ENCODE measurements at places on chromosomes 6 and 20.

DNA sequence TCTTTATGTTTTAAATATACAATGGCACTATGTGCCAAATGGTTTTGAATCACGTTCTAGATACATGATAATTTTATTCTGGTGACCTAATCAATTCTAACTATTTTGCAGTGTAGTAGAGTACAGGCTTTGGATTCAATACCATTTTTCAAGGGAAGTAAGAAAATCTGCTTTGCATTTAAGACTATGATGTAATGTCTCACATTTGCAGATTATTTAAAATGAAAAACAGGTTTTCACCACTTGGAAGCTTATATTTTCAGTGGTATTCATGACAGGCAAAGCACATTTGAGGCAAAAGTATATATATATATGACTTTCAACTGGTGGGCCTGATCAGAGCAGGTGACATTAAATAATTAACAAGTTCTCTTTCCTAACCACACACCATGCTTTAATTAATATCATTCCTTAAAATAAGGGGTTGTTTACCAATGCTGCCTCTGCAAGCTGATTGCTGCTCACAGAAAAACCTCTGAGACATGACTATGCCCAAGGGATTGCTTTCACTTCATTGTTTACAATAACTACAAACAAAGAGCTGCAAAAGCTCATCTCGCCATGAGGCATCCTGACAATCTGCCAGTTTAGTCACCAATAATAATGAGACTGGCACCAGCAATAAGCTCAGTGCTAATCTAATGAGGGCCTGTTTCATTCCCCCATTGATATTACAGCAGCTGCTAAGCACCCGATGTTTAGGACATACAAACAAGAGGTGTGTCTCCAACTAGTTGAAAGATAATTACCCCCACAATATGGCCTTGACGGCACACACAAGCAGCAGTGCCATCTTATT lies 1176.0 kb upstream of the GJE1 start:
- no peaks in the 10 kb centered on the region for H3K4me1 ChIP-seq
- H3K36me3 ChIP-seq = no peaks in the 10 kb centered on the region
- H3K4me3 ChIP-seq = no peak overlapping the region
- H3K27ac ChIP-seq = no peak overlapping the region
- DNase-seq = no peak

GRCh38 chr6:144155529-144155928 lies 5.2 kb downstream of the STX11 start:
- no peak overlapping the region for H3K4me3 ChIP-seq
- peaks cover 86% of the 10 kb centered on the region for H3K36me3 ChIP-seq
- DNase-seq = no peak
- H3K27ac ChIP-seq = peak overlapping the region; percentile 27

DNA sequence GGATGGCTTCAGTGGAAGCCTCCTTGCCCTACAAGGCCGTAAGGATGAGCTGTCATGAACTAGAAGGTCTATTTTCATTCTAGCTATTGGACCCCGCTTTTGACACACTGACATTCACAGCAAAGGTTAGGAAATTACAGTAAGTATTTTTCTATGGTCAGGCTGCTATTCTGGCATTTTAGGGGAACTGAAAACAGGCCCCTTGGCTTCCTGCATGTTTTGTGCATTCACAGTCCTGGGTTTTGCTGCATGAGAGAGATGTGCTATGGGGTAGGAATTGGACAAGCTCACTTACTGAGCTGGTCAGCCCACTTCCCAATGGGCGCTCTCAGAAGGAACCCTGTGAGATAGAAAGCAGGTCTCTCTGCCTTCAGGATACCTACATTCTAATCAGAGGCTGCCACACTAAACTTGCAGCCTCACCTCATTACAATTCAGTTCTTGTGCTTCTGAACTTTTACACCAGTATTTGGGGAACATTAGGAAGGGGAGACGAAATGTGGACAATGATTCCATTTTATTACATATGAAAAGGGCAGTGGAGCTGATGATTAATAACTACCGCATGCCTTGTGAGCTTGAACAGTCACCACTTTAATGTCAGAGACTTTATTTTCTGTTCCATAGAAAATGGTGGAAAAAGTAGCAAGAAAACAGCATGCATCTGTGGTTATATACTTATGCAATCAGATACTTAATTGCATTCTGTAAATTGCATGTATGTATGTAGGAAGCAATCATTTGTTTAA lies 86.6 kb upstream of the TAB2 start:
- H3K36me3 ChIP-seq = no peaks in the 10 kb centered on the region
- peaks cover 53% of the 10 kb centered on the region for H3K4me1 ChIP-seq
- H3K27ac ChIP-seq = no peak overlapping the region
- H3K27me3 ChIP-seq = no peaks in the 10 kb centered on the region

GRCh38 chr6:36839749-36840431 lies 646 bp upstream of the CPNE5 start:
- peaks cover 13% of the 10 kb centered on the region for H3K4me1 ChIP-seq
- DNase-seq = peak; percentile 58
- H3K36me3 ChIP-seq = no peaks in the 10 kb centered on the region
- H3K27ac ChIP-seq = no peak overlapping the region

GRCh38 chr6:2957696-2958330 lies 13.6 kb downstream of the SERPINB6 start:
- H3K4me3 ChIP-seq = no peak overlapping the region
- H3K27me3 ChIP-seq = no peaks in the 10 kb centered on the region
- DNase-seq = no peak
- H3K36me3 ChIP-seq = peaks cover 17% of the 10 kb centered on the region
- peaks cover 1% of the 10 kb centered on the region for H3K4me1 ChIP-seq

DNA sequence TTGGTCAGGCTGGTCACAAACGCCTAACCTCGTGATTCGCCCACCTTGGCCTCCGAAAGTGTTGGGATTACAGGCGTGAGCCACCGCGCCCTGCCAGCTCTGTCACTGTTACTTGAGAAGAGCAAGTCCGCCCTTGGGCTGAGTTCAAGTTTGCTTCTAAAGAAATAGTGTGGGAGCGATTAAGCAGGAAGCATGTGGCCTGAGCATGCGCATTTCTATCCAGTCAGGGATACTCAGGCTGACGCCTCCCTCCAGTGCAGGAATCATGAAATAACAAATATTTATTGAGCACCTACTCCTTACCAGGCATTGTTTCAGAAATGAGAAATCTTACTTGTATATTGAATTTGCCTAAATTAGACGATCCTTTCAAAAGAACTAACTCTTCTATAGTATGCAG lies 166.2 kb downstream of the EDN1 start:
- no peaks in the 10 kb centered on the region for H3K4me1 ChIP-seq
- H3K27ac ChIP-seq = no peak overlapping the region
- H3K27me3 ChIP-seq = peaks cover 9% of the 10 kb centered on the region

DNA sequence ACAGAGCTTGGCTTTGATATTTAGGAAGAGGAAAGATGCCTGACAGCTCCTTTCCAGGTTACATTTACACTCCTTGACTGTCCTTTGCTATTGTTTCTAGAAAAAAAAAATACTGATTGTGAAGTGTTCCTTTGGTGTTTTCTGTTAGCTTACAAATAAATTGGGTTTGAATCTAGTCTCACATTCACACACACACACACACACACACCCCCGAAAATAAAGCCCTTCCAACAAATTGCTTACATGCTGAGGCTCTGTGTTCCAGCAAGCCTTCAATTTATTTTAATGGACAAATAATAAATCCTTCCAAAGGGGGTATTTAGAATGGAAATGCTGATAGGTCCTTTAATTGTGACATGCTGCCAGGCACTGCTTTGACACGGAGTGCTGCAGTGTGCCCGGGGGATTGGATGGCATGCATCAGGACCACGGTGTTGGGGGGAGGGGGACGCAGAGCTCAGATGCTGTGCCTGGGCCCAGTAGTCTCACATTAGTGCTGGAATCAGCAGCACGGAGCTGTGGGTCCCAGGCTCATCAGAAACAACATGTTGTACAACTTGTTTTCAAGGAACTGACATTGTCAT lies 199.9 kb downstream of the CD83 start:
- H3K27me3 ChIP-seq = peaks cover 3% of the 10 kb centered on the region
- no peak overlapping the region for H3K4me3 ChIP-seq
- no peak overlapping the region for H3K27ac ChIP-seq
- DNase-seq = no peak
- no peaks in the 10 kb centered on the region for H3K36me3 ChIP-seq
- peaks cover 14% of the 10 kb centered on the region for H3K4me1 ChIP-seq

- no peak overlapping the region for H3K27ac ChIP-seq
- H3K27me3 ChIP-seq = no peaks in the 10 kb centered on the region
- no peak for DNase-seq
- H3K4me1 ChIP-seq = peaks cover 3% of the 10 kb centered on the region
- H3K4me3 ChIP-seq = no peak overlapping the region
Measured at GRCh38 chr6:33822575-33823395, 19.0 kb upstream of the MLN start.

DNA sequence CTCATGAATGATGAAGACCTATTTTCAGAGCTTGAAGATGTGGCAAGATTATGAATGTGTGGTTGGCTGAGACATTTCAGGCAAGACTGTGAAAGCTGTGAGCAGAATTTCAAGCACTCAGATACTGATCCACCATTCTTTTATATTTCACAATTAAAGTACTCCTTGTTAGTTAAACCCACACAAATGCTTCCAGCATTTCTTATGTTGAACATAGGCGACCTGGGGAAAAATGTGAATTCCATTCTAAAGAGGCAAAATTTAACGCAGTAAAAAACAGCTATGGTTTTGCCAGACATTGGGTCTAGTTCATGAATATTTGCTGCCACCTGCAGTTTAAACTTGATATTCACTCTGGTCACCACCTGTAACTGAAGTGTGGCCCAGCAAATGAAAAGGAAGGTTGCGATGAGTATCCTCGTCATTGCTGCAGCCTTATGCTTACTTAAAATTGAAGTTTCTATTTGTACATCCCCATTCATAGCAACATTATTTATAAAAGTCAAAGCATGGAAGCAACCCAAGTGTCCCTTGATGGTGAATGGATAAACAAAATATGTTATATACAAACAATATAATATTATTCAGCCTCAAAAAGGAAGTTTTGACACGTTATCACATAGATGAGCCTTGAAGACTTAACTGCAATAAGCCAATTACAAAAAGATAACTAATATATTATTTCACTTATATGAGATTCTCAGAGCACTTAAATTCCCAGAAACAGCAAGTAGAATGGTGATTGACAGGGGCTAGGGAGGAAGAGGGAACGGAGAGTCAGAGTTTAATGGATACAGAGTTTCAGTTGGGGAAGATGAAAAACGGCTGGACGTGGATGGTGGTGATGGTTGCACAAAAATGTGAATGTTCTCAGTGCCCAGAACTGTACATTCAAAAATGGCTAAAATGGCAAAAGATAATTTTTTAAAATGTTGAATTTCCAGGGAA lies 32.4 kb upstream of the FAM184A start:
- H3K27ac ChIP-seq = no peak overlapping the region
- H3K36me3 ChIP-seq = no peaks in the 10 kb centered on the region
- H3K4me1 ChIP-seq = peaks cover 29% of the 10 kb centered on the region
- no peak for DNase-seq

DNA sequence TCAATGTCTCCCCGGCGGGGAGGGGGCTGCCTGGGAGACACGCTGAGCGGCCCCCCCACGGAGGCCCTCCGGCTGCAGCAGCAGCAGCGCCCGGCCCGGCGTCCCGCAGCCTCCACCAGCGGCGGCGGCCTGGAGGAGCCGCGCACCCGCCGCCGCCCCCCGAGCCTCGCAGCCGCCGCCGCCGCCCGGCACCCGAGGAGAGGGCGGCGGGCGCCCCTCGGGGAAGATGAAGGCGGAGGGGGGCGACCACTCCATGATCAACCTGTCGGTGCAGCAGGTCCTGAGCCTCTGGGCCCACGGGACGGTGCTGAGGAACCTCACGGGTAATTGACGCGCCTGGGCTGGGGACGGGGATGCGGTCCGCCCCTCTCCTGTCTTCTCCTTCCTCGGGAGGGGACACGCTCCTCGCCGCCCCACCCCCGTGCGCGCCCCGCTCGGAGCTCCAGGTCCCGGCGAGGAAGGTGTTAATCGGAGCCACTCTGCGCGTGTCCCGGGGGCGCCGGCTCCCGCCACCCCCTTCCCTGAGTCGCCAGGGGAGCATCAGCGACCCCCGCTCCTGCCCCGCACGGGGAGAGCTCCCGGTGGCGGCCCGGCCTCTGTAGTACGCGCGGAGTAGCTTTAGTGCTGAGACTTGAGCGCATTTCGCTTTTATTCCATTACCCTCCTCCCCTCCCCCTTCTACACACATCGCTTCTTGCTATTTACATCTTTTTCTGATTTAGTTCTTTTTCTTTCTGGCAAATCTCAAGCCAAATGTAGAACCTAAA lies 686 bp downstream of the TMEM170B start:
- H3K27me3 ChIP-seq = peaks cover 18% of the 10 kb centered on the region
- H3K4me3 ChIP-seq = peak overlapping the region; percentile 80
- peaks cover 19% of the 10 kb centered on the region for H3K4me1 ChIP-seq
- peak overlapping the region; percentile 50 for H3K27ac ChIP-seq
- peak; percentile 65 for DNase-seq

DNA sequence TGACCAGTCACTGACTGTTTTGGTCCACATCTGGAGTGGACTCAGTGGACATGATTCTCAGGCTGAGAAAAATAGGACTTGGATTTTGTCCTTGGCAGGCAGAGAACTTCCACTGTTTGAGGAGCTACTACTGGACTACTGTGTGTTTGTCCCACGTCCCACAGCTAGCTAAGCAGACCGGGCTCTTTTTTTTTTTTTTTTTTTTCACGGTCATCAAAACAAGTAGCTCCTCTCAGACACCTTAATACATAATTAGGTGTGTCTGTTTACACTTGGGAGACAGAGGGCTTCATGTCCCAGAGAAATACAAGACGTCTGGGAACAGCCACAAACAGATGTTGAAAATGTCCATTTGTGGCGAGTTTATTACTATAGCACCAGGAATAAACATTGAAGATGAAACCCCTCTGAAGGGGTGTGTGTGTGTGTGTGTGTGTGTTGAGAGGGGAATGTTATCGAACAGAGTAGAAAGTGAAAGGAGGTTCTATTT lies 155.0 kb upstream of the SUPT3H start:
- no peak overlapping the region for H3K4me3 ChIP-seq
- H3K4me1 ChIP-seq = peaks cover 3% of the 10 kb centered on the region
- H3K27ac ChIP-seq = no peak overlapping the region
- H3K36me3 ChIP-seq = peaks cover 85% of the 10 kb centered on the region
- no peak for DNase-seq

- H3K27ac ChIP-seq = no peak overlapping the region
- no peak overlapping the region for H3K4me3 ChIP-seq
- H3K36me3 ChIP-seq = no peaks in the 10 kb centered on the region
- H3K27me3 ChIP-seq = peaks cover 10% of the 10 kb centered on the region
- DNase-seq = no peak
- H3K4me1 ChIP-seq = no peaks in the 10 kb centered on the region
Measured at GRCh38 chr20:2295286-2295685, 515 bp upstream of the TGM3 start.

GRCh38 chr6:150751296-150751695 lies 114.2 kb upstream of the MTHFD1L start:
- no peaks in the 10 kb centered on the region for H3K36me3 ChIP-seq
- H3K27me3 ChIP-seq = no peaks in the 10 kb centered on the region
- no peak overlapping the region for H3K4me3 ChIP-seq
- H3K4me1 ChIP-seq = no peaks in the 10 kb centered on the region
- no peak for DNase-seq

- H3K4me1 ChIP-seq = peaks cover 88% of the 10 kb centered on the region
- no peaks in the 10 kb centered on the region for H3K27me3 ChIP-seq
- DNase-seq = peak; percentile 70
- H3K36me3 ChIP-seq = peaks cover 89% of the 10 kb centered on the region
- H3K27ac ChIP-seq = peak overlapping the region; percentile 96
Measured at GRCh38 chr6:35311390-35312075, 13.9 kb downstream of the DEF6 start.

- no peak overlapping the region for H3K4me3 ChIP-seq
- H3K4me1 ChIP-seq = no peaks in the 10 kb centered on the region
- H3K27me3 ChIP-seq = no peaks in the 10 kb centered on the region
- H3K27ac ChIP-seq = no peak overlapping the region
Measured at GRCh38 chr6:39075010-39075686, 26.6 kb downstream of the GLP1R start.

- no peak overlapping the region for H3K4me3 ChIP-seq
- no peaks in the 10 kb centered on the region for H3K36me3 ChIP-seq
- no peaks in the 10 kb centered on the region for H3K27me3 ChIP-seq
- H3K27ac ChIP-seq = no peak overlapping the region
- no peak for DNase-seq
Measured at GRCh38 chr6:157557559-157557958, 176.6 kb downstream of the ZDHHC14 start.

Data from activated T-cell treated with anti-CD3 and anti-CD28 coated beads, Interleukin-2, amount 50 U/mL, for 24 hours (primary cell).